CD4-positive, alpha-beta T cell treated with Interleukin-21 for 1 hour (primary cell): ENCODE measurements at places on chromosomes 4 and X.

DNA sequence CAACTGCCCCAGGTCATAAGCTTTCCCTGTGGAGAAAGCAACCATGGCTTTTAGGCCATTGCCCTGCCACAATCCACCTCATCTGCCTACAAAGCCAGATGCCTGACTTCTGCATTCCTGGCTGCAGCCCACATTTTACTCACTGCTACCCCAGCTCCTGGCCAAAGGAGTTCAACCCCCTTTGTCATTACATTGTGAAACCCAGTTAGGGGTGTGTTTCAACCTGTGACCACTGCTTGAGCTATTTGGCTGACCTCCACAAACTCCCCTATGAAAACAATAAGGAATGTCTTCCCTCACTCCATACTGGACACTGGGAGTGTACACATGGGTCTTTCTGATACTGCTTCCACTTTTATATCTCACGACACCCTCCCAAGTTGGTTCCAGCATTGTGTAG lies 589.2 kb downstream of the SH3BGRL start:
- no peak for DNase-seq

DNA sequence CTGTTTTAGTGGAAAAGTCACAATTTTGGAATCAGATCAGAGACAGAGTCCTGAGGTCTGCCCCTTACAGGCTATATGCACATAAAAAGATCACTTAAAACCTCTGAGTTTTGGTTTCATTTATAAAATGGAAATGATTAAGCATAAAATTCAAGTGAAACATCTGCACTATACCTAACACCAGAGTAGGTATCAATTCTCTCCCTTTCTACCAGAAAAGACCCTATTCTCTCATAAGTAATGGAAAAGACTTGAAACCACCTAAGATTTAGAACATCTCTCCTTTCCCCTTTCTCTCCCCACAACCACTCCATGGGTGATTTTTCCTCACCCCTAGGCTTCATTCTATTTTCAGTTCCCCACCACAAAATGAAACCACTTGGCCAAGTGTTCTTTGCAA lies 907 bp downstream of the LHFPL1 start:
- DNase-seq, result peak; percentile 1

DNA sequence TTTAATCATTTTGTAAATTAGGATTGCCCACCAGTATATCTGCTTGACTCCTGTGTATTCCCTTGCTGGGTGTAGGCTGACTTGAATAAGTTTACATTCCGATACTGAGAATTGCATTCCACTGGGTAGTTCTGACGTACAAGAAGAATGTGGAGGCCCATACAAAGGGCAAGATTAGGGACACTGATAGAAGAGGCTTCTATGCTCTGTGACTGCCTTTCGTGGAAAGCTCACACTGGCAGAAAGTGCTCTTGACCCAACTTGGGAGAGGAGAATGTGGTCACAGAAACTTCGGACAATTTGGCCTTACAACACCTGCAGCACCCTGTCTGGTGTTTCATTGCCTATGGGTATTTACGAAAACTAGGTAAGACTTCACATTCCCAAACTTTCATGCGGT lies 126.3 kb downstream of the RAPGEF2 start:
- no peak for DNase-seq

- DNase-seq, result no peak
Observed at GRCh38 chr4:37757761-37758160, 68.7 kb upstream of the PGM2 start.

- DNase-seq, result no peak
Observed at GRCh38 chr4:67437974-67438713, 107.2 kb downstream of the CENPC start.

GRCh38 chr4:85402371-85402770 lies 72.6 kb upstream of the ARHGAP24 start:
- no peak for DNase-seq

- DNase-seq, result no peak
Observed at GRCh38 chr4:76732246-76732645, 165.7 kb downstream of the SOWAHB start.

- DNase-seq, result peak; percentile 72
Observed at GRCh38 chr4:110005461-110006056, 92.9 kb downstream of the EGF start.

- no peak for DNase-seq
Observed at GRCh38 chrX:19639056-19639455, 123.7 kb upstream of the MAP3K15 start.

GRCh38 chr4:79253924-79254323 lies 71.9 kb downstream of the NAA11 start:
- no peak for DNase-seq

GRCh38 chrX:29528281-29528680 lies 687.1 kb upstream of the MAGEB2 start:
- DNase-seq, result no peak

DNA sequence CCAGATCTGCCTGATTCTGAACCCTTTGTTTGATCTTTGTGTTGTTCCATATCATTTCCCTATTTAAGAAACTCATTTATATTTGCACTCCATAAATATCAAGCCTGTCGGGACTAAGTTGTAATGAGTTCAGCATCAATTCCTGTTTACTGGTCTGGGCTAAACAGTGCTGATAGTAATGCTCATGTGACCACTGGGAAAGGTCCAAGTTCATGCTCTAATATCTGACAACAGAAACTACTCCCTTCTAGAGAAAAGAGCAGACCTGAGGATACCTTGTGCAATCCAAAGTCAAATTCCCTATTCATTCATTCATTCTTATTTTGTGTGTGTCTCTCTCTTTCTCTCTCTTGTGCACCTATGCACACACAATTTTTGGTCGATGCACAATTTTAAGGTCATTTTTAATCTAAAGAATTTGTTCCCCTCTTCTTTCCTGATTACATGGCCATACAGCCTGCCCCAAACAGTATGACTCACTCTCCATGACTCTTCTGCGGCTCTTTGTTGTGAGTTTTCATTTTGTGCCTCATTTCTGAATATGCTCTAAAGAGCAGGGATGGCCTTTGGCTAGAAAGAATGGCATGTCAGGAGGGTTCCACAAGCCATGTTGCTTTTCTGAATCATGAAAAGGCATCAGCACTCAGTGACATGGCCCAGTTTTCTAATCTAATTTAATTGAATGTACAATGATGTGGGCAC lies 664.3 kb downstream of the RPA4 start:
- no peak for DNase-seq

DNA sequence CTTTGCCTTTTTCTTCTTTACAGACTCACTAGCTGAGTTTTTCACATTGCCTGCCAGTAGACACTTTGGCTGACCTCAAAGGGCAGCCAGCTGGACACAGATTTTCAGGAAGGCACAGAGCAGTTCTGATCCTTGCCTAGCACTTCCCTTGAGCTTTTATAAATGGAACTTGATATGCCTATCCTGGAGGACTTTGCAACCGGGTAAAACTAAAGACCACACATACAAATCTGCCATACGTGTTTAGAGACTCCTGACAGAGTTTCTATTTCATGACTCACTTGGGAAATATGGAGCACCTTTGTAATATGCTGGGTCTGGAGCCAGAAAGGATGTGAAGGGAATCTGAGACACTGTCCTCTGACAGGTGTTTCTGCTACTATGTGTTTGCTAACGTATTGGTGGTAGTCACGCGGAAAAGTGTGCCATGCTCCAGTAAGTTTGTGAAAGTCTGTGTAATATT lies 56.7 kb upstream of the RASSF6 start:
- no peak for DNase-seq

DNA sequence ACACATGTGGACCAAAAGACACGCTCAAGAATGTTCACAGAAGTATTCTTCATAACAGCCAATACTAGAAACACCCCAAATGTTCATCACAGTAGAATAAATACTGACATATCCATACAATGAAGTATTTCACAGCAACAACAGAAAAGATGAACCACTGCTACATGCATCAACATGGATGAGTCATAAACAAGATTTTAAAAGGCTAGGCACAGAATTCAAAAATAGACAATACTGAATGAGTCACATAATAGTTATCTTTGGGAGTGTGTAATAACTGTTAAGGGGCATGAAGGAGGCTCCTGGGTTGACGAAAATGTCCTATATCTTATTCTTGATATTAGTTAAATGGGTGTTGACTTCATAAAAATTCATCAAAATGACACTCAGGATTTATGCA lies 43.5 kb downstream of the CLOCK start:
- no peak for DNase-seq

- DNase-seq, result no peak
Observed at GRCh38 chr4:111905511-111905910, 239.7 kb upstream of the FAM241A start.

GRCh38 chr4:14241574-14241973 lies 614.0 kb upstream of the BOD1L1 start:
- DNase-seq, result no peak

DNA sequence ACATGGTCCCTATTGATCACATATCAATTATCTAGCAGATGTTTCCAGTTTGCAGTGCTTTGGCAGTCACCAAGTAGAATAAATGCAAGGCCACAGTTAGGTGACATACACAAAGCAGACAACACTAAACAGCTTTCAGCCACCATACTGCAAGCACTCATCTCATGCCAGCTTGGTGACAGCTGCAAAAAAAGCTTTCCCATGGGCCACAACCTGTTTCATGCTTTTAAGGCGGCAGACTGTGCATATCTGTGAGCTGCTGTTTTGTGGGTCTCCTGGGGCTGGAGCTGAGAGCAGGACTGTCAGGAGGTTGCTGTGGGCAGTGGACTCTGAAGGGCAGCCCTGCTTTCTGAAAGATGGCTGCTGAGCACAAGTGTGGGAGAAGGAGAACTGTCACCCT lies 82.6 kb downstream of the FHDC1 start:
- no peak for DNase-seq

DNA sequence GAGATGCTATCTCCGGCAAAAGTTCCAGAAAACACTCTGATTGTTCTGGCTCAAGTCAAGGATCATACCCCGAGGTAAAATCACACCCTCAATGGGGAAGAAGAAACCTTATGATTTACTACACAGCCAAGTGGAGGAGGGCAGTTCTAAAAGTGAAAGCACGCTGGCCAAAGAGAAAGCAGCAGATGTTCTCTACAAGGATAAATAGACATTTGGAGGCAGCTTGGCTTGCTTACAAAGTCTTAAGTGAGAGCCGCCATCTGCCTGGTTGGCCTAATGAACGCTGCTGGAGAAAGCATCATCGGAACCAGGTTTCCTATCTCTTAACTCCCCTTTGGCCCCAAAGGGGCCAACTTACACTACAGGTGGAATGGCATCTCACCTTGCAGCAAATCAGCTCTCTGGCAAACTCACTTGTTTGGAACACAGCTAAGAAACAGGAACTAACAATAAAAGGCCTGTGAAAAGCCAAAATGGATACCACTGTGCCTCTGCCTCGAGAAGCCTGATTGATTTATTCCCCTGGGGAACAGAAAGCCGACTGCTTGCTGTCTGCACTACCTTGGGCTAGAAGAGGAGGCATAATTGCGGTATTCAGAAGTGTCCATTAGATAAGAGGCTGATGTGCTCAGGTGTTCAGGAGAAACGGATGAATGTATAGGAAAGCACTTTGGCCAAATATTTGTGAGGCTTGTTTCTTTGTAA lies 22.8 kb downstream of the FRAS1 start:
- no peak for DNase-seq

DNA sequence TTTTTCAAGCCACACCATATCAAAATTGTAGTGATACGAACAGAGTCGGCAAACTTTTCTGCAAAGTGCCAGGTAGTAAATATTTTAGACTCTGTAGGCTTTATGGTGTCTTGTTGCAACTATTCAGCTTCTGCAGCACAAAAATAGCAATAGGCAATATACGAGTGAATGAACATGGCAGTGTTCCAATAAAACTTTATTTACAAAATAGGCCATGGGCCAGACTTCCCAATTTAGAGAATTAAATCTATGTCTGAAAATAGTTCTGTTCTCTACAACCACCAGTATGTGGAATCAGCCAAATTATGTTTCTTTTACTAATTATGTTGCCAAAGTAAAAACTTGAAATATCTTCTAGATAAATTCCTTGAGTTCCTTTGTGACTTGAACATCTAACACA lies 56.5 kb downstream of the NCAPG start:
- no peak for DNase-seq

GRCh38 chr4:102076622-102077021 lies 268.7 kb downstream of the SLC39A8 start:
- DNase-seq, result no peak

- DNase-seq, result peak; percentile 0
Observed at GRCh38 chrX:39063037-39063436, 261.8 kb downstream of the MID1IP1 start.

- no peak for DNase-seq
Observed at GRCh38 chr4:148055844-148056243, 324.0 kb downstream of the ARHGAP10 start.

GRCh38 chr4:39048311-39048710 lies 13.7 kb upstream of the KLHL5 start:
- DNase-seq, result peak; percentile 42

GRCh38 chrX:63930140-63930539 lies 145.1 kb upstream of the ARHGEF9 start:
- no peak for DNase-seq

DNA sequence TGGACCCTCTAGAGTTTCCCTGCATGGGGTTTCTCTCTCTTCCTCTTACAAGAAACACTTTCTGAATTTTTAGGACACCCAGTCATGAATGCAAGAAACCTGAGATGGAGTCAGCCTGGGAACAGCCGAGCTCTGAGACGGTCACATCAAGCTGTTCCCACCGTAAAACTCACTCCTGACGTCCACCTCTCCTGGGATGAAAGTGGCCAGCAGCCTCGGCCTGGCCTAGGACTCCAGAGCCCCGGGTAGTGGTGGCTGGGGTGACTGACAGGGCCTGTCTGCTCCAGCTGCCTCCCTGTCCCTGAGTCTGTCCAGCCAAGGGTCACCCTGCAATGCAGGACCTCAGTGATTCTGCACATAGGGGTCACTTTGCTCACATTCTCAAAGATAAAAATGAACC lies 217.8 kb downstream of the SHOX start:
- no peak for DNase-seq

DNA sequence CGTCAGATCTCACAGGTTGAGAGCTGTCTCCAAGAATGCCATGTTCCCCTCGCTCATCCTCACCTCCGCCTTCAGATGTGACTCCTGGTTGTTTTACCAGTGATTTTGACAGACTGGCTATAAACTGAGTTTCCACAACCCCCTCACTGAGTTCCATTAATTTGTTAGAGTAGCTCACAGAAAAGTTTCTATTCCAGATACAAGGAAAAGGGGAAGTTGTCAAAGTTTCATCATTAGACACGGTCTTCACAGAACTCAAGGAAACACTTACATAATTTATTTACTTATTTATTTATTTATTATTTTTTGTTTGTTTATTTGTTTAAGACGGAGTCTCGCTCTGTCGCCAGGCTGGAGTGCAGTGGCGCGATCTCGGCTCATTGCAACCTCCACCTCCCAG lies 55.7 kb upstream of the IQSEC2 start:
- no peak for DNase-seq

DNA sequence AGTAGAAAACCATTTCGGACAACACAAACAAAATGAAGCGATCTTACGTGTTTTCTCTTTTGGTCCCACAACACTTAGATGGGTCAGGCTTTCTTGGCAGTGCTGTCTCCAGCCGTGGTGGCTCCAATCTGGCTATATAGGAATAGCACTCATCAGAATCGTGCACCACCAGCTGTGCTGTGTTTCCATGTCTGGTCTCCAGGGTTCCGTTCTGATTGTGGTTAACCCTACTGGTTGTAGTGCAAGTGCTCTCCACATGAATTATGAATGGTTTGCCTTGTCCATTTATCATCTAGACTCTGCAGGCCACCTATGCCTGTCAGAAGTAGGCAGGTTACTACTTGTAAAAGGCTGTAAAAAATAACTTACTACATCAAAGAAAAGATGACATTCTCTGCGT lies 536.3 kb downstream of the IQCM start:
- DNase-seq, result no peak
